ENCODE measurements at places on chromosomes 11 and 22.

DNA sequence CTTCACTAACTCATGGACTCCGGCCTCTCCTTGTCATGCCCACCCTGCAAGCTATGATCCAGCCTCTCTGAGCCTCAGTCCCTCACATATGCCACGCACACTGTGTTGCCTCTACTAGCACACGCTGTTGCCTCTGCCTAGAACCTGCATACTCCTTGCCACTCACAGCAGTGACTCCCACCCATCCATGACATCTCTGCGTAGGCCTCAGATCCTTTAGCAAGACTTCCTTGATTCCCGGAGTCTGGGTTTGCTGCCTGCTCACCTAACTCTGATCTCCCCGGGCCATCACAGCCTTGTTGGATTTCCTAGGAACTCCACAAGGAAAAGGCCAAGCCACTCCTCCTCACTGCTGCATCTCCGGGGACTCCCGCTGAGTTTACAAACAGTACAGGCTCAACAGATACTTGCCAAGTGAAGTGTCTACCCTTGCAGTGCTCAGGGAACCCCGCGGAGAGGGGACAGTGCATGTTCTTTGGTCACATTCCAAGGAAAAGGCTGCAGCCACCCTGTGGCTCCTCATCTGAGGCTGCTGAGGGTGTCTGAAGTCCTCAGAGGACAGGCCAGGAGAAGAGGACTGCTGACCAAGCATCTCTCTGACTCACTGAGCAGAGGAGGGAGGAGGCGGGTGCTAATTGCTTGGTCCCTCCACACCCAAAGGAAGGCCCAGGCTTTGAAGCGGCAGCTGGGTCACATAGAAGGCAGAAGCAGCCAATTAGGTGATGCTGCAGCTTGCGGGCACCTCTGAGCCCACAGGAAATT is 42.4 kb upstream of the NAV2 start:
- no peaks in the 10 kb centered on the region for H3K27me3 ChIP-seq
- no peak for DNase-seq
- no peak overlapping the region for H3K27ac ChIP-seq

GRCh38 chr22:50542416-50542927 is 3.2 kb upstream of the KLHDC7B start:
- no peaks in the 10 kb centered on the region for H3K27me3 ChIP-seq
- H3K4me3 ChIP-seq, result no peak overlapping the region
- peaks cover 27% of the 10 kb centered on the region for H3K36me3 ChIP-seq

DNA sequence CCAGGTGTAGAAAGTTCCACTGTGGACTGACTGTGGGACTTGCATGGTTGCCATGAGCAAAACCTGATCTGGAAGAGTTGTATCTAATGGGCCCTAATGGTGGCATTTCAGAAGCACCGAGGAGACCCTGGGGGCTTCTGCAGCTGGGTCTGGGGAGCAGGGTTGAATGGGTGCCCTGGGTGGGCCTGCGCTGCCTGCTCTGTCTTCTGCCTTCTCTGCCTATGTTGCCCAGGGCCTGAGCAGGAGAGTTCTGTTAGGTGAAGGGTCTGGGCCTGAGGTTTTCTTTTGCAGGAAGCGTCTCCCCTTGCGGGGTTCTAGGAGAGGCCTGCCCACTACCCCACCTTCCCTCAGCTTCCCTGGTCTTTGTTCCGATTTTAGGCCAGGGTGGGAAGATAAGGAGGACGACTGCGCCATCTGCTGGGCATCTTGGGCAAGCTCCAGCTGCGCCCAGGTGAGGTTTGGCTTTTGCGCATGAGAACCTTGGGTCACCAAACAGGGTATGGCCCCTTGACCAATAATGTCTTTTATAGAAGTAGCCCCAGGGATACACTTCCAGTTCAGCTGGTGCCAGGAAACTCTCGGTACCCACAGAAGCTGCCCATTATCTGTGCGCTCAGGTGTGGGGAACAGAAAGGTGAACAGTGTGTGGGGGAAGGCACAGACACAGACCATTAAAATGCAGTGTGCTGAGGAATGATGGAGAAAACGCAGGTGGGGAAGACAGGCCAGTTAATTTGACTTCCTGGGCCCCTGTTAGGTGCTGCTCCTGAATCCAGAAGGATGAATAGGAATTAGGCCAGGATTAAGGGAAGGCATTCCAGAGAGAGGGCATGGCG is 23.2 kb downstream of the COMMD9 start:
- H3K27me3 ChIP-seq, result peaks cover 34% of the 10 kb centered on the region
- H3K36me3 ChIP-seq, result no peaks in the 10 kb centered on the region
- peak; percentile 42 for DNase-seq
- H3K27ac ChIP-seq, result no peak overlapping the region

DNA sequence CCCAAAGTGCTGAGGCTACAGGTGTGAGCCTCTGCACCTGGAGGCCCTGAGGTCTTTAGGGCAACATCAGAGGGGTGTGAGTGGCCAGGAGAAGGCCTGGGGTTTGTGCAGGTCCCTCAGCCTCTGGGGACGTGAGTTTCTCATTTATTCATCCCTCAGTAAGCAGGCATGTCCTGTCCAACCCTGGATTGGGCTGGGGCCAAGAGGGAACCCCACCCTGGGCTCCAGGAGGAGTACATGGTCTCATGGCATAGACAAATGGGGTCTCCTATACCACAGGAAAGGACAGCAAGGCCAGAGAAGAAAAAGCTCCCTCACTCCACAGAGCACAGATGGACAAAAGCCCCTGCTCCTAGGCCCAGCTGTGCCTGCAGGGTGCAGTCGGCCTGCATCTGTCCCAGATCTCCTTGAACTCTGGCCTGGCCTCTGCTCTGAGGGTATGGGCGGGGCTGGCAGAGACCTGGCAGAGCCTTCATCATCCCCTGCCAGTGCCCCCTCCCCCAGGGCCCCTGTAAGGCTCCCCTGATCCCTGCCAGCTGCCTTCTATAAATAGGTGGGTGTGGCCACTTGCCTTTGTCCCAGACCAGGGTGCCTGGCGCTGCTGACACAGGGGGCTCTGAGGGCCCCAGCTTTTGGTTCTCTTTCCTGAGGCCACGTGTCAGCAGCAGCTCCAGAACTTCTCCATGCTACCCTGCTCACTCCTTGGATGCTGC is 34.6 kb downstream of the A4GALT start:
- H3K27me3 ChIP-seq, result peaks cover 42% of the 10 kb centered on the region
- no peaks in the 10 kb centered on the region for H3K4me1 ChIP-seq
- peaks cover 6% of the 10 kb centered on the region for H3K36me3 ChIP-seq

- H3K27me3 ChIP-seq, result peaks cover 6% of the 10 kb centered on the region
- no peaks in the 10 kb centered on the region for H3K4me1 ChIP-seq
- DNase-seq, result no peak
- H3K4me3 ChIP-seq, result no peak overlapping the region
- H3K27ac ChIP-seq, result no peak overlapping the region
Measured at GRCh38 chr11:70225681-70226177, 22.6 kb downstream of the FADD start.

- H3K4me3 ChIP-seq, result no peak overlapping the region
- peaks cover 4% of the 10 kb centered on the region for H3K27me3 ChIP-seq
- no peak overlapping the region for H3K27ac ChIP-seq
- no peaks in the 10 kb centered on the region for H3K36me3 ChIP-seq
- H3K4me1 ChIP-seq, result peaks cover 3% of the 10 kb centered on the region
Measured at GRCh38 chr22:24233235-24233634, 11.6 kb downstream of the GGT5 start.

GRCh38 chr22:45863981-45864751 is 112.8 kb downstream of the WNT7B start:
- H3K27me3 ChIP-seq, result peaks cover 41% of the 10 kb centered on the region
- peak; percentile 71 for DNase-seq
- H3K4me1 ChIP-seq, result peaks cover 6% of the 10 kb centered on the region
- no peak overlapping the region for H3K4me3 ChIP-seq

DNA sequence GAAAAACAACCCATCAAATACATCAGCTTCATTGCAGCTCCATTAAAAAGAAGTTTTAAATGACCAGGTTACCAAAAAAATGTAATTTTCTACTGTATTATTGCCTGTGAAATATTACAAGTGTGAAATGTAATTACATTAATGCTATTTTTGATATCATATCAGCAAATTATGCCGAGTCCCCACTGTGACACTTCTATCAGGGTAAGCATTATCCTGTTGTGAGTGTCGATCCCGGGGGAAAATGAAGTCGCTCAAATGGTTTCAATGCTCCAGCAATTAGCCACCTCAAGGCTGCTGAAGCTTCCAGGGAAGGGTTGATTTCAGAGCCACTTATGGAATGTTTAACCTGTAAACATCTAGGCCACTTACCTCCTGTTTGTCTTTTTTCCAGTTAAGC is 70.4 kb downstream of the RCN1 start:
- H3K36me3 ChIP-seq, result no peaks in the 10 kb centered on the region
- peaks cover 72% of the 10 kb centered on the region for H3K27me3 ChIP-seq
- no peak overlapping the region for H3K4me3 ChIP-seq
- no peaks in the 10 kb centered on the region for H3K4me1 ChIP-seq

DNA sequence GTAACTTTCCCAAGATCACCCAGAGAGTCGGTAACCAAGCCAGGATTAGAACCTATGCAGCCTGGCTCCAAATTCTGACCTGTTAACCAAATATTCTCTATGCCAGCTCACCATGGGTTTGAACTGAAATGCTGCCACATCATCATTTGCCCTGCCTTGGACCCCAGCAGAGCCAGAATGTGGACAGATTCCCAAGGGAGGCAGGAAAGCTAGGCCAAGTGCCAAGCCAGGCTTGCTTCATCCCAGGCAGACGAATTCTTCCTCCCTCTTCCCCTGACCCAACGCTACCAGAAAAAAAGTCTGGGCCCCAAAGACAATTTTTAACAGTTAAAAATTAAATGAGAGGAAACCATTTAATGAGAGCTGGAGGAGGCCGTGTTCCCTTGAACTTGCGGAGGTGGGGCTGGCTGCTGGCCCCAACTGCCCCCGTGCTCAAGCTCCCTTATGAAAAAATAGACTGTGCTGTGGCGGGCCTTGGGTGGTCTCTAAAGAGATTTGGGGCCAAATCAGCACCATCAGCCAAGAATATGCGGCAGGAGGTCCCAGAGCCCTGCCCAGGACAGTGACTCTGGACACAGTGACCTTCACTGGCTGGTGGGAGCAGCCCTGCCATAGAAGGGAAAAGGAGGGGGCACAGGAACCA is 184.1 kb upstream of the SYT13 start:
- no peak overlapping the region for H3K27ac ChIP-seq
- DNase-seq, result no peak
- H3K4me1 ChIP-seq, result no peaks in the 10 kb centered on the region
- H3K36me3 ChIP-seq, result no peaks in the 10 kb centered on the region
- H3K4me3 ChIP-seq, result no peak overlapping the region
- H3K27me3 ChIP-seq, result peaks cover 26% of the 10 kb centered on the region

DNA sequence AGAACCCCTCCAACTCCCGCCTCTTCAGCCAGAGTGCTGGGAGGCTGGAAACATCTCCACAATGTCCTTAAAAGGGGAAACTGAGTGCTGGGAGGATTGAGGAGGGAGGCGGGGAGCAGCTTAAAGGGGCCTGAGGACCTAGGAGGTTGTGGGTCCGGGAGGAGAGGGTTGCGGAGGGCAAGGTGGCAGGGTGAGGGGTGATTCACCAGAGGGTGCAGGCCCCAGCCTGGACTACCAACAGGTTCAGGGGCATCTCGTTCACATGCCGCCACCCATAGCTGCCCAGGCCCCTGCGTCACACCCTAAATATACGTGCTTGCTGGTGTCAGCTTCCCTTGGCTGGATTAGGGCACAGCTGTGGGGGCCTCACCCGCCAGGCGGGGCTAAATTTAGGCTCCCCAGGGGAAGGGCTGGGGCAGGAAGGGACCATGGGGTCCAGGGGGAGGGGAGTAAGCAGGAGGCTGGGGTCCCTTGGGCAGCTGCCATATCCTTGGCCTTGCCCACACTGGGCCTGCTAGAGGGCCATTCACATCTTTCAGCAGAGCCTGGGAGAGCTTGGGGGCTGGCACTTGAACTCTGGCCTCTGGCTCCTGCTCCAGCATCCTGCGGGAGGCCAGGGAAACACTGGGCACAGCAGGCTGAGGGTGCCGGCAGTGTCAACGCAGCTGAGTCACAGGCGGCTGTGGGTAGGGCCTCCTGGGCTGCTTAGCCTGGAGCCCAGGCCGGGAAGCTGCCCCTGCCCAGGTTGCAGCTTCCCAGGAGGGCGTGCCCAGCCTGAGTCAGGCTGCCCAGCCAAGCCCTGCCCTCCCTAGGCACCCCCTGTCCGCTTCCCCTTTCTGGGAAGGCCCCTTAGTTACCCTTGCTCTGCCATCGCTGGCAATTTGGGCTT is 1.3 kb downstream of the EHBP1L1 start:
- DNase-seq, result no peak
- H3K27ac ChIP-seq, result peak overlapping the region; percentile 98
- H3K4me3 ChIP-seq, result peak overlapping the region; percentile 87
- peaks cover 49% of the 10 kb centered on the region for H3K4me1 ChIP-seq
- peaks cover 78% of the 10 kb centered on the region for H3K36me3 ChIP-seq
- H3K27me3 ChIP-seq, result no peaks in the 10 kb centered on the region

GRCh38 chr11:65932558-65932919 is 12.7 kb upstream of the TSGA10IP start:
- peaks cover 14% of the 10 kb centered on the region for H3K4me1 ChIP-seq
- H3K36me3 ChIP-seq, result peaks cover 23% of the 10 kb centered on the region
- no peak overlapping the region for H3K4me3 ChIP-seq
